Kidney glomerular epithelial cell (primary cell): ENCODE measurements at places on chromosomes 6 and 20.

DNA sequence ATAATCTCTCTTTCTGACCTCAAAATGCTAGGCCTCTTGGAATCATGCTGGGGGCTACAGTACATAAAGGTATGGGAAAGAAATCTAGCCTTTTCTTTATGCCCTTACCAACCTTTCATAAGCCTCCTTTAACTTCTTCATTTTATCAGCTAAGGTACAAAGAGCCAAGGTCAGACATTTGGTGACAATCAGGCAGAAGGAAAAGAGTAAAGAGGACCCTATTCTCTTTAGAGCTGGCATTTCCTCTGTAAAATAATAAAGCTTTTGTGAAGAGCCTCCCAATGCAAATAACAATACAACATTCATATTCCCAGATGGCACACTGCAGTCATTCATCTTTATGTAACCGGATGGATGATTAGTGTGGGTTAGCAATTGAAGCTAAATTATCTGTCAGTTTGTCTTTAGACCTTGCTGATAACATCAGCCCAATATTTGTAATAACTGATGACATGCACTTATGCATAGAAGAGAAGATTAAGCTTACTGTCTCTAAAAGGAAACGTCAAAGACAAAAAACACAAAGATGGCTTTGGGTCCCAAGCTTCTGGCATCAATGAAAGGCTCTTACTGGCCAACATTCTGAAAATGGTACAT lies 163.1 kb downstream of the IBTK start:
- DNase-seq, result no peak

DNA sequence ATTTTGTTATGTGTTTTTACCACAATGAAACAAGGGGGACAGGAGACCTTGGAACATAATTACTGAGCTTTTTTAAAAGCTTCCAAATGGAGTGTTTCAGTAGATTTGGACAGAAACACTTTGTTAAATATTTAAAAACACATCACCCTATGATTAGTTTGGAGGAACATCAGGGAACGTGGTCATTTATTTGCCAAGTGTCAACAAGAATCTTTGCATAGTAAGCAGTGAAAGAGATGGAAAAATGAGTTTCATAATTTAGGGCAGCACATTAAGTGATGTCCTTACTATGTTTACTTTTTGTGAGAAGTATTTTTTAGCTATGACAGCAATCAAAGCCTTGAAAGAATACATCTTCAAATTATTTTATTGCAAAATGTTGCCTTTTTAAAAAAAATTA lies 82.6 kb downstream of the PROKR2 start:
- no peak for DNase-seq

- no peak for DNase-seq
These were observed 18.3 kb upstream of the AGPAT4 start for GRCh38 chr6:161292145-161292544.

- no peak for DNase-seq
These were observed at the start of gene PXDC1 for GRCh38 chr6:3751077-3751729. TSS of gene PXDC1 (minus strand) at chr6:3751713. CDS start at chr6:3751531, 182 bp downstream.

DNA sequence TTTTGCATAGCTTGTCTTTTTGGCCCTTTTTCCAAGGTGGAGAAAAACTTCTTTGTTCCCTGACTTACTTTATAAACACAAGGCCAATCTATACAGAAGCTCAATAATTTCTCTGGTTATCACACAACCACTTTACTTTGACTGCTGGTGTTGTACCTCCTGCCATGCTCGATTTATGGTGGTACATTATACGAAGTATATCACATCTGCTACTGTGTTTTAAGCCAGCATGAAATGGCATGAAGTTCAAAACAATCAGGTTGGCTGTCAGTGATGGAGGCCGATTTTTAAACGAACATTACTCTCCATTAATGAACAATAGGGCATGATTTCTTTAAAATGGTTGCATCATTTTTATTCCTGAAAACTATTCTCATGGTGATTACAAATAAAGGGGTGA lies 21.0 kb upstream of the ATXN1 start:
- no peak for DNase-seq

DNA sequence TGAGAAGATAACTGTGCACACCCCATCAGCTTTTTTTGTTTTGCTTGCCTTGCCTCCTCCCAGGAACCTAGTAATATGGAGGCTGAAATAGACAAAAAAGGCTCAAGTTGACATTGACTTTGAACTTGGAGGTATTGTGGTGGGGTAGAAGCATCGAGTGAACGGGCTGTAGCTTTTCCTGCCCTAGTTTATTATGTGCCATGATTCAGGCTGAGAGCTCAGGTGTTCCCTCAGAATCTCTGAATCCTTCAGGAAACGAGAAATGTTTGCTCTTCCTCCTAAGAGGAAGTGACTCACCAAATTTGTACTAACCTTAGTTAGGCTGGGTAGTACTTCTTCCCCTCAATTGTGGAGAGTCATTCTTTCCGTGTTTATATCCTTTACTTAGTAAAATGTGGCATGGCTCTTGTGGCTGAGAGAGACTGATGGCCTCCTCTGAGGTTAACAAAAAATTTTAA lies 98.8 kb downstream of the SASH1 start:
- DNase-seq, result peak; percentile 85

GRCh38 chr6:15299430-15300131 lies 53.7 kb downstream of the JARID2 start:
- no peak for DNase-seq

- DNase-seq, result no peak
These were observed 51.9 kb downstream of the RNF217 start for GRCh38 chr6:125013938-125014660.

GRCh38 chr6:16352258-16352635 lies 113.9 kb downstream of the GMPR start:
- peak; percentile 19 for DNase-seq

DNA sequence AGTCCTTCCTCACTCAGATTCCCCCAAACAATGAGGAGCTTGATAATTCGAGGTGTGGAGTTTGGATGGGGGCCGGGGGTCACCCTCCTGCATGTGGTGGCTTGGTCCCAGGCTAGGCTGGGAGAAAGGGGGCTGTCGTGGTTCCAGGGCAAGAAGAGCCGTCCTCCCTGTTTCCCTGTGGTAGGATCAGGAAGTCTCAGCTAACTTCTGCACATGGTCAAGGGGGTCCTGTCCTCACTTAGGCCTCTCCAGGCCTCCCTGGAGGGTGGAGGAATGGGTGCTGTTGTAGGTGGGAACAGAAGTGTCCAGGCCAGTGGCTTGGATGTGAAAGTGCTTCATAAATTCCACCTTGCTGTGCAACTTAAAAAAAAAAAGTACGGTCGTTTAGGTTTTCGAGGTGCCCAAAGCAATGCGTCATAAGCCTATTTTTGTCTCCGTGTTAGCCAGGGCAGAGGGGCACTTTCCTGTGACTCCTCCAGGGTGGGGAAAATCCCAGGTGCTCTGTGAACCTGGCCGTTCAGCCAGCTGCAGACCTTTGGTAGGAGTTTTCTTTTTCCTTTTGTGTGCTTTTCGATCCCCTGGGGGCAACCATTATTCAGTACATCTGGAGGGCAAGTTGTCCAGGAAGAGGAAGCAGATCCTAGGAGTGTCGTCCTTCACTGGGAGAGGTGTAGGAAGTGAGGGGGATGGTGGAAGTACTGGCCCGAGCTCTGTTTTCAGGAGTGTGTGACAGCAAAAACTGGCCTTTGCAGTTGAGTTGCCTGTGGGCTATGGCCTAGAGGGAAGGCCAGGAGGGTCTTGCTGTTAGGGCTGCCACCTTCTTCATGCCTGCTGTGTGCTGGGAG lies 9.6 kb downstream of the IGF2R start:
- DNase-seq, result peak; percentile 43

DNA sequence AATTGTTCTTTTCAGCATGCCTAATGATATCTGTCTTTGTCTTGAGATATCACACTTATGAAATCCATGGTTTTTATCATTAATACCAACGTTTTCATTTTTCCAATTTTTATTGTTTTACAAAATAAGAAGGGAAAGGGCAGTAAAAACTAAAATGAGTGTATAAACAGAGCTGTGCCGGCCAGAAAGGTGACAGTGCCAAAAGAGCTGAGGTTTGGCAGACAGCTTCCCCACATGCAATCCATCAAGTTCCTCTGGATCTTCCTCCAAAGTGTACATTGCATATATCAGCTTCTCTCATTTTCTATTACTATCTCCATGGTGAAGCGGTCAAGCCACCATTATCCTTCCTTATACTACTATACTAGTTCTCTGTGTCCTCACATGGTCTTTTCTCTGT lies 10.1 kb upstream of the TMEM244 start:
- DNase-seq, result no peak

DNA sequence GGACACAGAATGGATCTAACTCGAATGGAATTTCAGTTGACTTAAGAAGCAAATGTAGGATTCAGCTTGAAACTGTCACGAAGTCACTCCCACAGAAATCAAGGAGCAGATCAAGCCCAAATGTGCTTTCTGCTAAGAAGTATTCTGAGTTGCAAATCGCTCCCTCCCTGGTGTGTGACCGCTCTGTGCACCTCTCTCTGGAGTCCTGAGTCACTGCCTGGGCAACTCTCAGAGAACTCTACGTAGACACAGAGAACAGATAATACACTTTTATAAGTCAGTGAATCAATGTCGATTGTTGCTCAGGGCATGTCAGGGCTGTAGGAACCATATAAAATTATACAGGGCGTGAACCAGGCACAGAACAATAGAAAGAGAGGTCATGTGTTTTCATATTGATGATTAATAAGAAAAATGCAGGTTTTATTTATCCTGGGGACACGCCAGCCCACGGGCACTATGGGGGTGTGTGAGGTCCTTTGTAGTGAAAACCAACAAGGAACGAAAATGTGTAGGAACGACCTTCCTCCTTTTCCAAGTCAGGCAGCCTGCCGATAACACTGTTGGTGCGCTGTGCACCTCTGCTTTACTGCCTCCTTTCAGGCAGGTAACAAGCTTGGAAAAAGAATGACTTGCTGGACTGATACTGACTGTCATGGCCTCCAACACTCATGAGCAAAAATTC lies 248.1 kb upstream of the FOXQ1 start:
- DNase-seq, result peak; percentile 62

DNA sequence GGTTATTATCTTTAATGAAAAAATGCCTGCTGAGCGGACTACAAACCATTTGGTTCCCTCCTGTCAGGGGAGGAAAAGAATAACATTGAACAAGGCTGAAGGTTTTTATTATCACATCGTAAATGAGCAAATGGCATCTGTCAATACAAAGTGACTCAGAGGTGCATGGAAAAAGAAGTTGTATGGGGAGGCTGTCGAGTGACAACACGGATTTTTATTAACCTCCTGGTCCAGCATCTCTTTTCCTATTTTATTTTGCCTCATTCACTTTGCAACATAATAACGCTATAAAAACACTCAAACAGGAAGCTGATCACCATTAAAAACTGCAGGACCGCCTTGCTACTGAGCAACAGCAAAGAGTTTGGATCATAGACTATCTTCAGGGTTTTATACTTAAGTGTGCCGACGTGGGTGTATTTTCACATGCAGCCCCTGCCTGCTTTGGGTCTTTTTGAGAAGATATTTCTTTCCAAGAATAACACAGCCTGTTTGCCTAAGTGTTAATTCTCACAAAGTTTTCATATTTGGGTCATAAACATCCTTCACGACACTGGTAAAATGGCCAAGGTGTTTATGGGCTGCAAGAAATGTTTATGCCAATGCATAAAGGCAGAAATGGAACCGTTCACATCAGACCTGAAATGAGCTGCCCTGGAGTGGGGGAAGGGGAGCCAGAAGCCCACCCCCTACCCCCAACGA lies 132.1 kb upstream of the SALL4 start:
- no peak for DNase-seq

DNA sequence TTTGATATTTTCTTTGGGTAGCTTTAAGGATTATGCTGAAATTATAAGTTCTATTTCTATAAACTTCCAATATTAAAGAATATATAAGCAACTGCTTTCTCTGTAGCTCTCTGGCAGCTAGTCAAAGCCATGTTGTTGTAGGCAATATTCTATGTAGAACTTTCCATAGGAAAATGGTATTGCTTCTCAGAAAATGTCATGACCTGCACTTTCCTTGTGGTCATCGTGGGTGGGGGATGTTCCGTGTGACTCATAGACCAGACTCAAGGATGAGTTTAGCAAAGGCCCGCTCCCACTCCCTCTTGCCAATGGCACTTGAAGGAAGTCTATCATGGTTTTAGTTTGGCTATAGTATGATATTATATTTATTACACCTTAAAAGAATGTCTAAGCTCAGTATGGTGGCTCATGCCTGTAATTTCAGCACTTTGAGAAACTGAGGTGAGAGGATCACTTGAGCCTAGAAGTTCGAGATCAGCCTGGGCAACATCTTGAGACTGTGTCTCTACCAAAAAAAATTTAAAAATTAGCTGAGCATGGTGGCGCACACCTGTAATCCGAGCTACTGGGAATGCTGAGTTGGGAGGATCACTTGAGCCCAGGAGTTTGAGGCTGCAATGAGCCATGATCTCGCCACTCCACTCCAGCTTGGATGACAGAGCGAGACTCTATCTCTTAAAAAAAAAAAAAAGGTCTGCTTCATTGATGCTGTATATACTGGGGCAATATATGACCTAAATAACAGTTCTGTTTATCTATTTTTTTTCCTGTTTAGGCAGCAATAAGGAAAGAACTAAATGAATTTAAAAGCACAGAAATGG lies 36.6 kb upstream of the LTV1 start:
- peak; percentile 14 for DNase-seq

- DNase-seq, result no peak
These were observed 73.3 kb upstream of the NUP153 start for GRCh38 chr6:17780061-17780460.

- DNase-seq, result no peak
These were observed 26.8 kb upstream of the DNAAF9 start for GRCh38 chr20:3434232-3434631.

- peak; percentile 10 for DNase-seq
These were observed 1.6 kb downstream of the TMEM14A start for GRCh38 chr6:52672412-52673025.

GRCh38 chr6:112227411-112227810 lies 27.0 kb downstream of the LAMA4 start:
- no peak for DNase-seq

- no peak for DNase-seq
These were observed 179.4 kb downstream of the ERMARD start for GRCh38 chr6:169930799-169931198.

DNA sequence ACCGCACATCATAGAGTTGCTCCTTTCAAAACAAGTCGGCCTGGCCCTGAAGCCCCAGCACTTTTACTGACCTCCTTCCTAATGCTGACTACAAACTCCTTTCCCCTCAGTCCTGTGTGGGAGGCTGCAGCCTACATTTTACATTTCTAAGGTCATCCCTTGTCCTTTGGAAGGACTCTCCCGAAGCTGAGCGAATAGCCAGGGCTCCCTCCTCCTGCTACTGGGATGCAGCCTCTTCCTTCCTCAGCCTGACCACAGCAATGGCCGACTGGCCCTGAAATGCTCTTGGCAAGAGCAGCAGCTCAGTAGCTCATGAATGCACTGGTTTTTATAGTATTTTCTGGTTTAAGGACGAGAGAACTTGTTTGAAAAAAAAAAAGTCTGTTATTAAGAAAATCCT lies 679 bp downstream of the ADGRF5 start:
- DNase-seq, result no peak

DNA sequence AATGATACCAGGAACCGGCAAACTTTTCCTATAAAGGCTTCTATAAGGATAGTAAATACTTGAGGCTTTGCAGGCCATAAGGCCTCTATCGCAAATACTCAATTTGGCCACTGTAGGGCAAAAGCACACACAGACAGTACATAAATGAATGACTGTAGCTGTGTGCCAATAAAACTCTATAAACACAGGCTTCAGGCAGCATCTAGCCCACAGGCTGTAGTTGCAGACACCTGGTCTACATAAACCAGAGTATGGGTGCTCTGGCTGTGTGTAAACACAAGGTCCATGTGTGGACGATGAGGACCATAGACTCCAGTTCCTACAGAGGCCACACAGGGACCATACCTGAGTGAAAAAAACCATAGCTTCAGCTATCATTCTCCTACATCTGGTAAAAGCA lies 52.2 kb downstream of the ZMYND8 start:
- DNase-seq, result no peak
